CD4-positive, alpha-beta T cell treated with Interleukin-6 at 100 ng/mL for 8 hours (primary cell): ENCODE measurements at places on chromosomes 1 and 21.
A peak's percentile ranks its signal among the peaks of the same experiment; 100 is the strongest.

DNA sequence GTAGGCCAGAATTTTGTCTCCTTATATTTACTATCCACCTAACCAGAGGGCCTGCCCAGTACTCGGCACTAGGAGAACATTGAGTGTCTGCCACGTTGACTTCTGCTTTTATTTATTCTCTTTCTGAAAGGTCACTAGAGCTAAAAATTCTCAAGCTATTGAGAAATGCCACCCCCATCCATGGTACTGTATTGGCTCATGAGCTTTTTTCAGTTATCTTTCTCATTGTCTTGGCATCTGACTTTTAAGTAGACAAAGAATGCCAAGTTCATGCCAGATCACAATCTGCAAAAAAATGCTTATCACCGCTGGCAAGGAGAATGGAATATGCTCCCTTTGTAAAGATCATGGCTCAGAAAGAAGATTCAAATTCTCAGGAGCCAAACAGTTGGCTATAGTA is 49.8 kb upstream of the MROH9 start:
- no peak for DNase-seq

DNA sequence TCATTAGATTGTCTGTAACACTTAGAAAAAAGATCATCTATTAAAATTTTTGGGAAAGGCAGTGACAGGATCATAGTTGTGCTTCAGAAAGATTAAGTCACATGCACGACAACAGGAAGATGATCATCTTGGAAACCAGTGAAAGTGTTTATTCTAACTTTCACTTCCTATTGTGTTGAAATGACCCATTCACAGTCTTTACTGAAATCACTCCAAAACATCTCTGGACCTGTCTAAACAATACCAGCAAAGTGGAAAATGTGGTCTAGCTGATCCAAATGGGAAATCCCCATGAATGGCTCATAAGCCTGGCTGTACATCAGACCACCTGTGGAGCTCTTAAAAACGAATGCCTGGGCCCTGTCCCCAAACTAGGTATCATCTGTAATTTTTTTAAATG is 111.1 kb upstream of the ETV3 start:
- DNase-seq: no peak

GRCh38 chr1:69911301-69911801 is 294.0 kb downstream of the LRRC40 start:
- DNase-seq: no peak

GRCh38 chr1:216929870-216930582 is 206.8 kb upstream of the ESRRG start:
- DNase-seq: no peak

- DNase-seq: no peak
Observed at GRCh38 chr1:15151871-15152270, 1.7 kb upstream of the TMEM51 start.

GRCh38 chr1:201422436-201423030 is 1.0 kb upstream of the TNNI1 start:
- no peak for DNase-seq

GRCh38 chr21:42309753-42310213 is 5.4 kb downstream of the TFF3 start:
- DNase-seq: peak; percentile 51

DNA sequence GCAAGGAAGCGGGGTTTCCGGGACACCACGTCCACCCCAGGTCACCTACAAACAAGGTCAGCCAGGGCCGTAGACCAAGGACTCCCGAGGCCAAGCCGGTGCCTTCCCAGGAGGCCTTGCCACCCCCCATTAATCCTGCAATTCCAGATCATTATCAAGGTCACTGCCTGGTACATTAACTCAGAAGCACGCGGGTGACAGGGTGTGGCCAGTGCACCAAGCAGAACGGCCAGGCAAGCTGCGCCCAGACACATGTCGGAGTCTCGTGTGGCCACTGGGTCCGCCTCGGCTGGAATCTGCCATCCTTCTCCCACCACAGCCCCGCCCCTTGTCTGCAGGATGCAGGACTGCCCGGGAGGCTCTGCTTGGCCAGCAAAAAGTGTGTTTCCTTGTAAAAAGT is 144.7 kb downstream of the PRDM16 start:
- no peak for DNase-seq

GRCh38 chr1:64478594-64479470 is 8.9 kb downstream of the CACHD1 start:
- DNase-seq: no peak

DNA sequence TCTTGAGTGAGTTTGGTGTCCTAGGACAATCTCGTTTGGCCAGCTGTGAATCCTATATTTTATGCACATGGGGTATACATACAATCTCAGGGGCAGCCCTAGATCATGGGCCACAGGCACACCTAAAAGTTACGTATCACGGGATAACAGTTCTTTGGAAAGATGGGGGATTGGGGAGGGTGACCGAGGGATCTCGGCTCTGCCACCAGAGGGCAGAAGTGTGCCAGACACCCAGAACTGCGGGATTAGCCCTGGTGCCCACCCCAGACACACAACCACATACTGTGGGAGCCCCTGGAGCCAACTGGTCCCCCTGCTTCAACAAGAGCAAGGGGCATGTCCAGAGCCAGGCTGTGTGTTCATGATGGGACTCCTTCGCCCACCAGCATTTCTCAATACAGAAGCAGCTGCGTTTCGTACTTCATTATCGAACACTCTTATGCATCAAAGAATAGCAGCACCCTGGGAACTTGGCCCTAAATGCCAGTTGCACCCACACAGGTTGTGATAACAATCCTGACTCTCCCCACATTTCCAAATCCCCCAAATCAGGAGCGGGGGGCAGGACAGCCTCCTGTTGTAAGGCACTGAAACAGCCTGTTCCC is 37.4 kb downstream of the TMCO4 start:
- DNase-seq: no peak

DNA sequence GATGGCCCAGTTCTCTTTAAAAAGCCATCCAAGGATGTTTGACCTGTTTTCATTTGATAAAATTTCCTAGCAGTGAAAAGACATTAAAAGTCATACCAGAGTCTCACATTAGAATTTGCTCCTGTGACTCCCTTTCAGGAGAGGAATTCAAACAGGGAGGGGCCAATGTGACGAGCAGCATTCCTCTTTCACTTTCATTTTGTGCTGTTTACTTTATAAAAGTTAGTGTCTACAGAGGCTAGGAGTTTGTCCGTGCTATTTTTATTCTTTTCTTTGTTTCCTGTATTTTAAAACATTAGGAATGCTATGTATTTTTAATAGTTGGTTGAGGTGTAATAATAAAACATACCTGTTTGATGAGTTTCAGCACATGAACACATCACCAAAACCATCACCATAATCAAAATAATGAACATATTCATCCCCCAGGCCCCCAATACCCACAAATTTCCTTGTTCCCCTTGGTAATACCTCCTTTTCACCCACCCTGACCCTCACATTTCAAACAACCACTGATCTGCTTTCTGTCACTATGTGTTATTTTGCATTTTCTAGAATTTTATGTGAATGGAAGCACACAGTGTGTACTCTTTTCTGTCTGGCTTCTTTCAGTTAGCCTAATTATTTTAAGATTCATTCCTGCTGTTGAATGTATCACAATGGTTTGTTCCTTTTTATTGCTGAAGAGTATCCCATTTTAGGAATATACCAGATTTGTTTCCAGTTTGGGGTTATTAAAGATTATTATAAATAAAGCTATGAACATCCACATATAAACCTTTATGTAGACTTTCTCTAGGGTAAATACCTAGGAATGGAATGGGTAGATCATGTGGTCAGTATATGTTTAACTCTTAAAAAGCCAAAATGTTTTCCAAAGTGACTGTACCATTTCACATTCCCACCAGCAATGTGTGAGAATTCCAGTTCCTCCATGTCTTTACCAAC is 129.5 kb downstream of the TENT5C start:
- DNase-seq: peak; percentile 52

DNA sequence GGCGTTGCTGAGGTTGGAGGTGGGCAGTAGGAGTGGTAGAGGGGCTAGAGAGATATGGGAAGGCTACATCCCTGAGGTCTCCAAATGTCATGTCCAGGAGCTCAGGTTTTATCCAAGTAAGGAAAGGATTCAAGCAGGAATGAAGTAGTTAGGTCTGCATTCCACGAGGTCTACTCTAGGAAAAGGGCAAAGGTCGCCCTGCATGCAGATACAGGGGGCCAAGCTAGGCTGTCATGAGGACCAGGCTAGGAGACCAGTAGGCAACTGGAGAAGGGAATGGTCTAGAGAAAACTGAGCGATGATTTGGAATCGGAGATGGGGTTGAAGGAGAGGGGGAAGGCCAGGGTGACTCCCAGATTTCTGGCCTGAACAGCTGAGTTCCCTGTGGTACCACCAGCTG is 48.7 kb downstream of the IRF2BP2 start:
- no peak for DNase-seq

GRCh38 chr1:88751714-88752113 is 67.6 kb downstream of the PKN2 start:
- DNase-seq: no peak

DNA sequence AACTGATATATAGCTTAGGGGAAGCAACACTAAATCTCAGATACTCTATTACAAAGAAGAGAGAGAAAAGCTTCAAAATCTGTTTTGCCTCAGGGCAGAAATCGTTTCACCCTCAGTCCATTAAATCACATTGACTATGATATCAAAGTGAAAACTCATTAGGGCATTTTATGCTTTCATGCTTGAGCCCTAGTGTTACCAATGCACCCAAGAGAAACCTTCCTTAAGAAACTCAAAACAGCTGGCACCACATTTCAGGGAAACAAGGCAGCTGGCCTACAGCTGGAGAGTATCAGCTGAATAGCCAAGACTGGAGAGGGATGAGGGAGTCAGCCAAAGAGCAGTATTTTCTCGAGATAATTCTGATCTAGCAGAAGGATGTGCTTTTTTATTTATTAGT is 14.9 kb downstream of the COLGALT2 start:
- no peak for DNase-seq

- DNase-seq: no peak
Observed at GRCh38 chr1:66294707-66295370, 239.1 kb upstream of the SGIP1 start.

GRCh38 chr1:20361401-20361800 is 70.7 kb downstream of the VWA5B1 start:
- no peak for DNase-seq

DNA sequence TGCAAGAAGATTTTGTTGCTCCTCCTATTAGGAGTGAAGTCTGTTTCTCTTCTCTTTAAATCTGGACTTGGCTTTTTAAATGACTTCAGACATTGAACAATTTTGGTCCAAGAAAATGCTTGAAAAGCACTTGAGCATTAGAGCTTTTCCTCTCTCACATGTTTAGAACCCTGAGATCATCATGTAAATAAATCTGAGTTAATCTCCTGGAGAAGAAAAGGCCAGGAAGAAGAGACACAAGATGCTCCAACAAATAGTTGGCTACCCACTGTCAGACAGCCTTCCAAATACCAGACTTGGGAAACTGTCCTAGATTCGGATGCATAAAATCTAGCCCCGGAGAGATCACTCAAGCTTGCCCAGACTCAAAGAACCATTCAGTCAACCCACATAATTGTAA is 1353.1 kb upstream of the ADGRL4 start:
- DNase-seq: no peak

GRCh38 chr1:187839873-187840272 is 1011.1 kb downstream of the PLA2G4A start:
- DNase-seq: no peak

DNA sequence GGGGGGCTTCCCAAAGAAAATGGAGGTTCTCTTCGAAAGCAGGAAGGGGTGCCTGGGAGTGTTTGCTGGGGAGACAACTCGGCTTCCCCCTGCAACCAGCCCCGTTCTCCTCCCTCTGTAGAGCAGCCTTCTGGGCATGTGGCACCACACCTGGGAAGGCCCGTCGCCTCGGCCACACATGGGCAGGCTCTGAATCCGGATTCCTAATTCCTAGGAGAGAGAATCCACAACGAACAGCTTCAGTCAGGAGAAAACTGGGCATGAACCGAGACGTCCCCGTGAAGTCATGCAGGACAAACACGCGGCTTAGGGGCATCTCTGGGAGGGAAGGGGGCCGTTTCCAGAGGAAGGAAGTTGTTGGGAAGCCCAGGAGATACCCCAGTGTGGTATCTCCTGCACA is 224.5 kb downstream of the KAZN start:
- no peak for DNase-seq

DNA sequence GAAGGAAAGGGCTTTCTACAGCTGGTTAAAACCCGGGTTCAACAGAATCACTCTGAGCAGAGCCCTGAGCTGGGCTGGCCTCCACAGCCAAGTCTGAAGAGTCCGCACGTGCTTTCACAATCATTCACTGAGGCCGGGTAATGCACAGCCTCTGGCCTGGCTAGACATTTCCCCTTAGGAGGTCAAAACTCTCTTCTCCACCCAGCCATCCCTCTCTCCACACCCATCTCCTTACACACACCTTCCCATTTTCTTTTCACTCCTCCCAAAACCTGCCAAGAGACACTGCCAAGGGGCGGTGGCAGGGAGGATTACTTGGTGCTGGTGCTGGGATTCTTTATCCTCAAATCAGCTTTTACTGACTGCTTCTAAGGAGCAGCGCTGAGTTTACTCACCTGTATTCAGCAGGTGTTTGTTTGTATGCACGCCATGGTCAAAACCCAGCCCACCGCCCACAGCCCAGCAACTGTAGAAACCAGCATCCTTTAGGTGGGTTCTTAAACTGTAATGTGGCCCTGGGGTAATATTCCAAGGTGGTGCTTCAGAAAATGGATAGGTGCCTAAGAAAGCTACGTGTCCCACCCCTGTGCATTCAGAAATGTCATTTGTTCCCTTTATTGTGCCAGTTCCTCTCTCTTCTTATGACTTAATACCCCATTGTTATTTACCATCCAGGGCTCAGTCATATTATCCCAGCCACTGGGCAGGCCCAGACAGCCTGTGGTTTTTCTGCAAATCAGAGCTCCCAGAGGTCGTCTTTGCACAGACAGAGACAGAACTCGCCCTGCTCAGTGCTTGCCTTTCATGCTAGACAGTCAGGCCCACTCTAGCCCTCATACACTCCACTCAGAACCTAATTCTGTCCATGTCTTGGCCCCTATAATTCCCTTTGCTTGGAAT is 80.2 kb downstream of the ADSS2 start:
- DNase-seq: no peak

GRCh38 chr1:55055084-55055882 is 15.9 kb downstream of the PCSK9 start:
- DNase-seq: no peak

GRCh38 chr1:181259026-181259745 is 170.7 kb downstream of the IER5 start:
- DNase-seq: no peak

DNA sequence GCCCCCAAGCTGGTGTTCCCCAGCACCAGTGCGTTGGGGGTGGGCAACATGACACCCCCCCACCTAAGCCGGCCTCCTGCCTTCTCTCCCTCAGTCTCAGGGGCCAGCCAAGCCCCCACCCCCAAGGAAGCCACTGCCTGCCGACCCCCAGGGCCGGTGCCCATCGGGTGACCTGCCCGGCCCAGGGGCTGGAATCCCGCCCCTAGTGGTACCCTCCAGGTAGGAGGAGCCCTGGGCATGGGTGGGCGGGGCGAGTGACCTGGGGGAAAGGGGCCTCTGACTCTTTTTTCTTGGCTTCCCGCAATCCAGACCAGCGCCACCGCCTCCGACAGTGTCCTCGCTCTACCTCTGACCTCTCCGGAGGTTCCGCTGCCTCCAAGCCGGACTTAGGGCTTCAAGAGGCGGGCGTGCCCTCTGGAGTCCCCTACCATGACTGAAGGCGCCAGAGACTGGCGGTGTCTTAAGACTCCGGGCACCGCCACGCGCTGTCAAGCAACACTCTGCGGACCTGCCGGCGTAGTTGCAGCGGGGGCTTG is 1.3 kb upstream of the EFNA4 start:
- DNase-seq: no peak
